ENCODE measurements at places on chromosomes 16 and 17.

GRCh38 chr17:34318474-34318873 is 761 bp upstream of the CCL8 start:
- DNase-seq: no peak

- no peak for DNase-seq
Observed at GRCh38 chr17:29010129-29010528, 4.3 kb upstream of the SEZ6 start.

DNA sequence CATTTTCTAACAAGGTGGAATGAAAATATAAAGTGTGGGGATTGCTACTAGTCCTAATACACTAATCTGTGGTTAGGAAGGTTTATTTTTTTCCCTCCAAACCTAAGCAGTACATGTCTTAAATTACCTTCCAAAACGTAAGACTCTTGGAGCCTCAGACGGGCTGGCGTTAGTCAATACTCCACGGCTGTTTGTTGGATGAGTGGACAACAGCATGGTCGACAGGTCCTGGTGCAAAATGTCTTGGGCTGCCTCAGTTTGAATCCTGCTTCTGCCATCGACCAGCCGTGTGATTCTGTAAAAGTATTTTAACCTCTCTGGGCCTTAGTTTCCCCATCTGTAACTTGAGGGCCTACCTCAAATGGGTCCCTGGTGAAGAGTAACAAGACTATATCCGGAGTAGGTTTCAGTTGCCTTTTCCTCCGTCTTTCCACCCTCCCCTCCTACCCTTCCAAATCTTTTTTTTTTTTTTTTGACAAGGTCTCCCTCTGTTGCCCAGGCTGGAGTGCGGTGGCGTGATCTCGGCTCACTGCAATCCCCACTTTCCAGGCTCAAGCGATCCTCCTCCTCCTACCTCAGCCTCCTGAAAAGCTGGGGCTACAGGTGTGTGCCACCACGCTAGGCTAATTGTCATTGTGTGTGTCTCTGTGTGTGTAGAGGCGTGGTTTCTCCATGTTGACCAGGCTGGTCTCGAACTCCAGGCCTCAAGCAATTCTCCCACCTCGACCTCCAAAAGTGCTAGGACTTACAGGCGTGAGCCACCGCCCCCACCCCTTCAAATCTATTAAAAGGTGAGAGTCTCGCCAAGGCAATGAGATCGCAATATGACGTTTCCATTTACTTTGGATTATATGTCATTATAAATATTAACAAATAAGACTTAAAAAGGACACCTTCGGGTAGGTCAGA is 5.8 kb downstream of the SCGB1C2 start:
- DNase-seq: no peak

GRCh38 chr16:1596516-1596915 is 15.4 kb downstream of the IFT140 start:
- no peak for DNase-seq

DNA sequence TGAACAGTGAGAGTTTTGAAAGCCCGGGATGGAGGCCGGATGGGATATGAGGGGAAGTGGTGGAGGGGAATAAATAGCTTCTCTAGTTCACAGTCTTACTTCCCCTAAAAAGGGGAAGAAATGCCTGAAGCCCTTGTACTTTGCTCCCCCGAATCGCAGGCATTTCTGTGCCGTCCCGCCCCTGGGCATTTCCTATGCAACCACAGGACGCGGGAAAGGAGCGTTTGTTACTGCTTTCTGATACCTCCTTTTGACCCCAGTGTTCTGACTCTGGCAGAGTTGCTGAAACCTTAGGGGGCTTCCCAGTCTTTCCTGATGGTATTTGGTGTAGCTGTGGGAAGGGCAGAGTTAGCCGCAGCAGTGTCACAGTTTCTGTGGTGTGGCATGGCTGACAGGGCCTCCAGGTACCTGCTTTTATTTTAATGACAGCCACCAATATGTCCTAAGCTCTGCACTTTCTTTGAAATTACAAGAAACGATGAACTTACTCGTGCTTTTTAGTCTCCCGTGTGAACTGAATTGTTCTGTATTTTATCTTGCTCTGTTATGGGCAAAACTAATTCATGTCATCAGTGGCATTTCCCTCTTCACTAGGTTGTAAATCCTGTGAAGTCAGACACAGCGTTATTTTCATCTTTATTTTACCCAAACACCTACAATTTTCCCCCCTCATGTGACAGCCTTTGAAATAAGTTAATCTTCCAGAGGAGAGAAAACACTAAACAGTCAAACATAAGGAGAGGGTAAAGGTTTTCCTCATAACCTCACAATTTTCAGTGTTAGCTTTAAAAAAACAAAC is 27.1 kb downstream of the USP10 start:
- DNase-seq: no peak

GRCh38 chr16:78289373-78289772 is 189.9 kb downstream of the WWOX start:
- DNase-seq: no peak

- DNase-seq: no peak
Observed at GRCh38 chr17:22492331-22492730, 800.0 kb downstream of the KCNJ18 start.
